CD4-positive, CD25-positive, alpha-beta regulatory T cell (primary cell): ENCODE measurements at places on chromosomes 3 and 15.

DNA sequence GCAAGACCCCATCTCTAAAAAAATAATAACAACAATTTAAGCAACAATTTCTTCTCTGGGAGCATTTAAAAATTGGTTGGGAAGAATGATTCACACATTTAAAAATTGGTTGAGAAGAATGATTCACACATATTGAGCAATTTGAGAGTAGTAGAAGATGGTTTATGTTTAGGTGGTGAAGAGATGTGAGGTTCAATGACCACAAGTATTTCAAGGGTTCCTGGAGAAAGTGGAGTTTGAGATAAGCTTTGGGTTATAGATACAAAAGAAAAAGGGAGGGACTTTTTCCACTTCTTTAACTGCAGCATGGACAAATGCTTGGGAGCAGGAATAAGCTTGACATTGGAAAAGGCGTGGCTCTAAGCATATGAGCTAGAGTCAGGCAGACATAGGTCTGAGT, 145.7 kb upstream of the NPHP3 start:
- no peak for DNase-seq

DNA sequence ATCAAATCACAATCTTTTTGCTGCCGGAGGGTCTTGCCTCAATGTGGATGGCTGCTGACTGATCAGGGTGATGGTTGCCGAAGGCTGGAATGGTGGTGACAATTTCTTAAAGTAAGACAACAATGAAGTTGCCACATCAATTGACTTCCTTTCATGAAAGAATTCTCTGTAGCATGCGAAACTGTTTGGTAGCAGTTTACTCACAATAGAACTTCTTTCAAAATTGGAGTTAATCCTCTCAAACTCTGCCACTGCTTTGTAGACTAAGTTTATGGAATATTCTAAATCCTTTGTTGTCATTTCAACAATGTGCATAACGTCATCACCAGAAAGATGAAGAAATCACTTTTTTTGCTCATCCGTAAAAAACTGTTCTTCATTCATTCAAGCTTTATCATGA, 65.8 kb downstream of the B3GNT5 start:
- DNase-seq = no peak

- DNase-seq = no peak
Measured at GRCh38 chr3:3102751-3103150, 7.4 kb downstream of the IL5RA start.

DNA sequence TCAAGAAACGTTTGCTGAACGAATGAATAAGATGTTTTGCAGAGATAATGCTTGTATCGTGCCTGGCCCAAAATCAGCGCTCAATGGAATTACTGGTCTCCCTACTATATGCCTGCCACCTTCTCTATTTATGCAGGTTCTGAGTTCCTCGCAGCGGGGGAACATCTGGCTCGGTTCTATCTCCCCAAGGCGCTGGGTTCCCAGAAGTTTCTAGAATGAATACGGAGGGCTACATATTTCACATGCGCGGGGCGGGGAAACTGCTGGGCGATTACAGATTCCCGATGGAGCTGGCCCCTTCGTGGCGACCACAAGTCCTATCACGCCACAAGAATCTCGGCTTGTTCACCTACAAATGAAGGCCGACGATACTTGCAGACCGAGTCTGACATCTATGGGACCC, 411 bp upstream of the EIF2B5 start:
- DNase-seq = no peak

- no peak for DNase-seq
Measured at GRCh38 chr3:99833617-99834205, 16.0 kb downstream of the CMSS1 start.
